ENCODE measurements at places on chromosomes 13 and 19. TPM values are rescaled to one million over a fixed set of nuclear protein-coding genes. Genes with fewer than 3 reads are reported as not detected.

Gene PSG3
- 0.16 TPM for total RNA-seq

Gene PROZ
- not detected for total RNA-seq

Gene GRIK5
- 0.50 TPM for total RNA-seq

Gene ZNF440
- total RNA-seq, result 0.10 TPM

Gene VSIG10L
- total RNA-seq, result 8.9 TPM

Gene TMC4
- total RNA-seq, result 1.1 TPM

Gene FOSB
- 15.1 TPM for total RNA-seq

Gene CEACAM3
- total RNA-seq, result not detected

Gene WTIP
- 32.8 TPM for total RNA-seq

Gene ZNF439
- total RNA-seq, result not detected

Gene HSD17B14
- 13.3 TPM for total RNA-seq

Gene DNAJC15
- total RNA-seq, result not detected

Gene PSG5
- total RNA-seq, result 0.53 TPM

Gene GDF15
- 62.6 TPM for total RNA-seq

Gene CPT1C
- 14.6 TPM for total RNA-seq

Gene ZNF208
- total RNA-seq, result not detected

Gene OR7A5
- not detected for total RNA-seq

Gene DENND1C
- 0.56 TPM for total RNA-seq

Gene CDC42EP5
- not detected for total RNA-seq

All from A549 treated with DMSO at 1 μM for 4 hours (cell line).